HT1080 (cell line): ENCODE measurements at places on chromosomes 5 and 9.

DNA sequence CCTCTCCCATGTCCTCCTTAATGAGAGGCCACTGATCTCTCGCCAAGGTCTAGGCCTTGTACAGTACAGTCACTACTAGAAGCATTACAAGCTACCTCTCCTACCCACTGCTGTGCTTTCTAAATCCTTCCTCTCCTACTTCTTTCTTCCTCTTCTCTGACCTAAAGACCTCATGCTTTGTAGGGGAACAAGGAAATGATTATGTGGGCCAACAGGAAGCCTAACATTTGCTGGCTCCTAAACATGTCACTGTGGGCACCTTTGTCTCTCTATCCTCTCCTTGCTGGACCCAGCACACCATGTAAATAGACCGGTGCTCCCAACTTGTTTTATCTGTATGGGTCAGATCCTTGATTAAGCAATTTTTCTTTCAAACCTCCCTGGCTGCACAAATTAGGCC lies 16.7 kb downstream of the SLC28A3 start:
- no peak for DNase-seq

DNA sequence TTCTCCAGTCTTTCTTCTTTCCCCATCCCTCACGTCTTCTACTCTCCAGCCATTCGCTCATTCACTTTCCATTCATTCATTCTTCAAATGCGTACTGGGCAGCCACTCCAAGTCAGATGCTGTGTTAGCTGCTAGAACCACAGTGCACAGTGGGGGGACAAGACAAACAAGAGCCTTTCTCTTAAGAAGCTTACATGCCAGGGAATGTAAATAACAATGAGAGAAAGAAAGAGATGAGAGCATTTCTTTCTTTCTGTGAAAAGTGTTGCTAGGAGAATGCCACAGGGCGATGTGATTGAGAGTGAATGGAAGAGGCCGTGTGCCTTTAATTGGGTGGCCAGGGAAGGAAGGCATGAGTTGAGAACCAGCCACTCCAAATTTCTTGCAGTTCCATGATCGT lies 46.3 kb upstream of the SMIM23 start:
- no peak for DNase-seq

GRCh38 chr9:123375469-123376132 lies 19.6 kb downstream of the CRB2 start:
- peak; percentile 54 for DNase-seq

DNA sequence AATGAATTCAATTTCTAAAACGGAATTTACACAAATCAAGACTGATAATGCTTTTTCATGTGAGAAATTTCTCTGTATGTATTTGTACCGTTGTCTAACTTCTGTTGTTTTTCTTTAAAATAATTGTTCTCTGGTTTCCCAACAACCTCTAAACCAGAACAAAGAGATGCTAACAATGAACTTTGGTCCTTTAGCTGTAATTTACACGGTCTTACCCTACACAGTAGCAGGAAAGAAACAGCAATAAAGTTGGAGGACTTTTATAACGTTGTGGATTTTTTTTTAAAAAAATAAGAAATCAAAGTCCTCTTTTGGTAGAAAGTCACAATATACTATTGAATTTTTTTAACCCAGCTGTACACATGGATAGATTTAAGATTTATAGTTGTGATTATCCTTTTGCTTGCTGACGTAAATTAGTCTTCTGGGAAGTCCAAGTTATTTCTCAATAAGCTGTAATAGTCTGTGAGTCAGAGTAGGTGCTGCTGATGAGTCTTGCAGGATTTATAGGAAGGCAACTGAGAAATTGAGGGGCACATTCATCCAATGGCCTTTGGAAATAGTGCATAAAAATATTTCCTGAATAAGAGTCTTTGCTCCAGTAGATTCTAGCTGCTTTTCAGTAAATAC lies 76.8 kb upstream of the PCSK1 start:
- DNase-seq, result peak; percentile 77

DNA sequence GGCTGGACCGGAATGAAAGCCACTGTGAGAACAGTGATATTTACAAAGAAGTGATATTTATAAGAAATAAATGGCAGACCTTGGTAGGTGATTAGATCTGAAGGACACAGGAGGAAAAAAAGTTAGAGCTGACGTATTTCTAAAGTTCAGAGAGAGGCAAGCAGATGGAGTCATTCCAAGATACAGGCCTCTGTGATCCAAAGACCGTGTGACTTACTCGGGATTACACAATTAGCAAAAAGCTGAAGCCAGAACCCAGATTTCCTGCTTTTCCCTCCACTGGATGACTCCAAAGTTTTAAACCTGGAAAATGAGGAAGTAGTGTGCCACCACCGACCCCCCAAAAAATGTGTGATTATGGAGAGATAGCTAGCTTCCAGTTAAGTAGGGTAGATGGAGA lies 3.1 kb upstream of the DOCK8 start:
- no peak for DNase-seq

GRCh38 chr9:90801241-90801972 lies at the start of gene SYK:
Gene SYK, plus strand, starts transcription at chr9:90801819. Its CDS starts 42,080 bp downstream, at chr9:90843899.
- no peak for DNase-seq

- no peak for DNase-seq
Observed at GRCh38 chr9:108245331-108245730, 610.5 kb downstream of the ACTL7B start.

DNA sequence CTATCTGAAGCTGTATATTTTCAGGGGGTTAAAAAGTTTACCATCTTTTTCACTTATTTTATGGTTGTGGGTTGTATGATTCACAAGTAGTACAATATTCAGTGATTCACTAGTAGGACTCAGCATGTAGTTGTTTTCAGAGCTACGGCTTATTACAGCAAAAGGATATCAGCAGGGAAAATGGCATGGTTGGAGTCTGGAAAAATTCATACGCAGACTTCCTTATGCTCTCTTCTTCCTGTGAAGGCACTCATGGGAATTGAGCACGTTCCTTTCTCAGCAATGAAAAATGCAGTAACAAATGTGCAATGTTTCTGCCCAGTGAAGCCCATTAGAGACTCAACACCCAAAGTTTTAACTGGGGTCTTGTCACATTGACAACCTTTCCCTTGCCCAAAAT lies 250.5 kb downstream of the KCNN2 start:
- no peak for DNase-seq

DNA sequence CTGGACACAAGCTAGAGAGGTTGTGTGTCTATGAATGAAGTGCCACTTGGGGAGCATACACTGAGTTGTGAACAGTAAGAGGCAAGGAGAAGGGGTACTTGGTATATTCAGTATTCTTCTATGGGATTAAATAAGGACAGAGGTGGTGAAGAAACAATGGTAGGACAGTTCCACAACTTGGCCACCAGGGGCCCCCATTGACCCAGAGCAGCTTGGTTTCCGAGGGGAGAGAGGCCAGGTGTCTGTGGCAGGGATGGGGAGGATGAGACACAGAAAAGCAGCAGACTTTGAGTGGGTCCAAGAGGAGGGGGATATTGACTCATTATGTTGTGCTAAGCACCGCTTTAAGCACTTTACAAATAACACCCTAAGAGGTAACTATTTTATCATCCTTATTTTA lies 220.6 kb downstream of the MELK start:
- DNase-seq, result no peak

- no peak for DNase-seq
Observed at GRCh38 chr5:142287973-142288313, 36.9 kb downstream of the SPRY4 start.

GRCh38 chr9:92767066-92768054 lies 2.7 kb upstream of the BICD2 start:
- DNase-seq, result no peak

GRCh38 chr9:68995776-68996175 lies 18.1 kb downstream of the PRKACG start:
- no peak for DNase-seq

- DNase-seq, result no peak
Observed at GRCh38 chr5:137141779-137142178, 357.3 kb downstream of the SPOCK1 start.

GRCh38 chr5:94243612-94244011 lies 374.8 kb downstream of the KIAA0825 start:
- DNase-seq, result peak; percentile 22

- DNase-seq, result no peak
Observed at GRCh38 chr9:18237776-18238175, 236.2 kb upstream of the ADAMTSL1 start.

DNA sequence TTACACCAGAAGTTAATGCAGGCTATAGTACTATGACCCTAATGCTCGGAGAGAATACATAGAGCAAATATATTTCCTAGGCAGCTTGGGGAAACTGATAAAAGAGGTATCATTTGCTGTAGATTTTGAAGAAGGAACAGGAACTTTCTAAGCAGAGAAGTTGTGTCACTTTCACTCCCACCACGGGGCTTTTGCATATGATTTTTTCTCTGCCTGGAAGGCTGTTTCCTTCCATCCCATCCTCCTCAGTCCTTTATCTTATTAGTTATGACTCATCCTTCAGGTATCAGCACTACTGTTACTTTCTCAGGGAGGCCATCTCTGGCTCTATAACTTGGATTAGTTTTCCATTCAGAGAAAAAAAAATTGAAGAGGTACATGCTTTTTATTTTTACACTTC lies 2006.1 kb upstream of the WWC1 start:
- DNase-seq, result peak; percentile 5

GRCh38 chr5:19125956-19126713 lies 861.9 kb downstream of the CDH18 start:
- DNase-seq, result peak; percentile 69

DNA sequence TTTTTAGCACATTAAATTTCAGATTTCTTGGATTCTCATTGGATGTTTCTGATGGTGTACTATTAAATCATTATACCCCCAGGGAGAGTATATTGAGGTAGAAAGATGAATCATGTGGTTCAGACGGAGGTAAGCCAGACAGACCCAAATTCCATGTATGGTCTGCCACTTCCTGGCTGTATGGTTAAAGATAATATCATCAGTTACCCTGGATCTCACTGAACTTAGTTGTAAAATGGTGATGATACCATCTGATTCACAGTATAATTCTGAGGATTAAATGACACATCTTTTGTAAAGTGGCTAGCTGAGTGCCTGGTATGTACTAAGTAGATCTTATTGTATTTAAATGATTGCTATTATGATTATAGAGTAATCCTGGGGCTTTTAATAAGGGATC lies 9.3 kb downstream of the SLC27A6 start:
- peak; percentile 20 for DNase-seq

DNA sequence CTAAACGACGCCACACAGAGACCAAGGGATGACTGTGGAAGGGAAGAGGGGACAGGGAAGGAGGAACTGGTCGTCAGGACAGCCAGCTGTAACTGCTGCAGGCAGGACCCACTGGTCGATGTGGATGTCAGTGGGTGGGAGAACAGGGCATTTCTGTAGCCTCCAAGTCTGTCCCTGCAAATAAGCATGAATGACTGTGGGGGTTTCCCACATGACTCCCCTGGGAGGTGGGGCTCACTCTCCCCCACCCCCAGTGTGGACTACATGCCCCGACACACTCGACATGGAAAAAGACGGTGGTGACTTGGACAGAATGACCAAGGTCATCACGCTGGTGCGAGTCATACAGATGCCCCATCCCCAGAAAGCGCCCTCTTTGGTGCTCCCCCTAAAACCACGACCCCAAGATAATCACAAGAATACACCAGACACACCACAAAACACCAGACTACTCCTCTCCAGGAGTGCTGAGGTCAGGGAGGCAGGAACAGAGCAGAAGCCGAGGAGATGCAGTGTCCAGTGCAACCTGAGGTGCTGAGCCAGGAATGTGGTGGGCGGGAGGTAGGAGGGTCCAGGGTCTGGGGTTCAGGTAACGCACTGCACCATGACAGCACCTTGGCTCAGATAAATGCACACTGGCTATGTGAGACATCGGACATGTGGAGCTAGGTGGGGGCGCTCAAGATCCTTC lies 64.9 kb downstream of the SECISBP2 start:
- no peak for DNase-seq

DNA sequence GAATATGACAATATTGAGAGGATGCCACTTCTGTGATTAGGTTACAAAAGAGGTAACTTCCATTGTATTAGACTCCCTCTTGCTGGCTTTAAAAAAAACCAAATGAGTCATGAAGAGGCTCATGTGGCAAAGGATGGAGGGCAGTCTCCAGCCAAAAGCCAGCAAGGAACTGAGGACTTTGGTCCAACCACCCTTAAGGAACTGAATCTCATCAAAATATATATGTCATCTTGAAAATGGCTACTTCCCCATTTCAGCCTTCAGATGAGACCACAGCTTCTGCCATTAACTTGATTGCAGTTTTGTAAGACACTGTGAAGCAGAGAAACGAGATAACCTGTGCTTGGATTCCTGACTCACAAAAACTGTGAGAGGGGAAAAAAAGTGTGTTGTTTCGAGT lies 15.5 kb upstream of the TRIM32 start:
- DNase-seq, result no peak

- no peak for DNase-seq
Observed at GRCh38 chr9:94655739-94656138, 16.4 kb upstream of the FBP1 start.

DNA sequence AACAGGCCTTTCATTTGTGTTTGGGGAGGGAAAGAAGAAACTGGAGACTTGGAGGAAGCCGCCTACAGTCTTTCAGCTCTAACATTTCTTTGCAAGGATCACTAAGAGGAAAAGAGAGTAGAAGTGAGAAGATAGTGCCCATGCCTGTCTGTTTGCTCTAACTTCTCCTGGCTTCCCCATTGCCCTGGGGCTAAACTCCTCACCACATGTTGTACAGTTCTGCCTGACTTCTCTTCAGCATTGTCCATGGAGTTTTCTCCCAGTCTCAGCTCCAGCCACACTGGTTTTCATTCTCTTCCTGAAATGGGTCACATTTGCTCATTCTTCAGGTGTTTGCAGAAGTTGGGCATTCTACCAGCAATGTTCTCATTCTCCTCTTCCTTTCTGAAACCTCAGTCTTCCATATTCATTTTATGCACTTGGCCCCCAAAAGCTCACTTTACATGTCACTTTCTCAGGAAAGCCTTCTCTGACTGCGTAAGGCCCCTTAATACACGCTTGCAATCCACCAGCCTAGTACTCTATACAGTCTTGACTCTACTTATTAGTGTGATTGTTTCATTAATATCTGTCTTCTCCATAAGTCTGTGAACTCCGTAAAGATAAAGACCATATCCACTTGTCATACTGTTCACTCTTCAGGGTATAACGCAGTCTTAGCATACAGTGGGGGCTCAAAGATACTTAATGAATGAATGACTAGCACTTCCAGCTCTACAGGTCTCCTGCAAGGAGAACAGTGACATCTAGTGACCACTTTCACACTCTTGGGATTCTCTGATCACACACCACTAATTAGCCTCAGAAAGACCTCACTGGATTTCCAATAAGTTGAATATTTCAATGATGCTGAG lies 40.2 kb upstream of the TRIM32 start:
- peak; percentile 58 for DNase-seq

DNA sequence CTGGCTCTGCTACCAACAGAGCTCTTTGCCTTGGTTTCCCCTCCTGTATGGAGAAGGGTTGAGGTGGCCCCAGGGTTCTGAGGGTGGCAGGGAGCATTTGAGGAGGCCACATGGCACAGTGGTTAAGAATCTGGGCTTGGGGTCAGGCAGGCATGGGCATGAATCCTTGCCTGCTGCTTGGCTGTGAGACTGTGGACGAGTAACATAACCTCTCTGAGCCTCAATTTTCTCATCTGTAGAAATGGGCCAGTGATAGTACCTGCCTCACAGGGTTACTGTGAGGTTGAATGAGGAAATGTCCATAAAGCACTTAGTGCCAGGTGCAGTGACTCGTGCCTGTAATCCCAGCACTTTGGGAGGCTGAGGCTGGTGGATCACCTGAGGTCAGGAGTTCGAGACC lies 5.1 kb upstream of the NDST1 start:
- no peak for DNase-seq
